ENCODE measurements at places on chromosomes 4 and X.
A peak's percentile ranks its signal among the peaks of the same experiment; 100 is the strongest.

DNA sequence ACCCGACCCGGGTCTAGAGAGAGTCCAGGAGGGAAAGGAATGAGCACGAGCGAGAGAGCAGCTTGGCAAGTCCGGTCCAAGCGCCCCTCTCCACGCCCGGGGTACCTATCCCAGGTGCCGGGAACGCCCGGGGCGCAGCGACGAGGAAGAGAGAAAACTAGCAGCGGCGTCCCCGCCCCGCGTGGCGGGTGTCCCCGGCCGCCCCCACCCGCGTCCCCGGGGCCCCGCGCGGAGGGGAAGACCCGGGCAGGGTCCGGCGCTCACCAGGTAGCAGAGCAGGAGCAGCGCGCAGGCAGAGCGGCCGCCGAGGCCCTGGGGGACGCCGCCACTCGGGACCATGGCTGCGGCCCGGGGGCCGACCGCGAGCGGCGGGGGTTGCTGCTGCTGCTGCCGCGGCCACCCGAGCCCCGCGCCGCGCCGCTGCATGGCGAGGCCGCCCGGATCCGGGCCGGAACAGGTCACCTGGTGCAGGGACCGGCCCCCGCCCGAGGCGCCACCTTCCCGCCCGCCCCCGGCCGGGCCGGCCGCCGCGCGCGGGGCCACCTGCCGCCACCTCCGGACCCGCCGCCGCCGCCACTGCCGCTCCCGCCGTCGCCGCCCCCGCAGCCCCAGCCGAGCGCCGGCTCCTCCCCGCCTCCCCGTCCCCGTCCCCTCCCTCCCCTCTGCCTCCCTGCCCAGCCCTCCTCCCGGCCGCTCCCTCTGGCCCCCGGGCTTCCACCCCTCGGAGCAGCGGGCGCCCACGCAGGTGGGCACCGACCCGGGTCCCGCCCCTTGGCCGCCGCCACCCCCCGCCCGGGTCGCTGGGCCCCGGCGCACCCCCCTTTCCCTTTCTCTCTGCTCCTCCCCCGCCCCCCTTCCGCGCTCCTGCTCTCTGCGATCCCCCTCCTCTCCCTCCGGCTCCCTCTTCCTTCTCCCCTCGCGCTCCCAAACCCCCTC, at the start of gene SEL1L3:
Gene SEL1L3, minus strand, starts transcription at position 578 of the 936 bp plus-strand sequence. Its CDS starts 152 bp downstream, at position 426.
- DNase-seq: peak; percentile 36

DNA sequence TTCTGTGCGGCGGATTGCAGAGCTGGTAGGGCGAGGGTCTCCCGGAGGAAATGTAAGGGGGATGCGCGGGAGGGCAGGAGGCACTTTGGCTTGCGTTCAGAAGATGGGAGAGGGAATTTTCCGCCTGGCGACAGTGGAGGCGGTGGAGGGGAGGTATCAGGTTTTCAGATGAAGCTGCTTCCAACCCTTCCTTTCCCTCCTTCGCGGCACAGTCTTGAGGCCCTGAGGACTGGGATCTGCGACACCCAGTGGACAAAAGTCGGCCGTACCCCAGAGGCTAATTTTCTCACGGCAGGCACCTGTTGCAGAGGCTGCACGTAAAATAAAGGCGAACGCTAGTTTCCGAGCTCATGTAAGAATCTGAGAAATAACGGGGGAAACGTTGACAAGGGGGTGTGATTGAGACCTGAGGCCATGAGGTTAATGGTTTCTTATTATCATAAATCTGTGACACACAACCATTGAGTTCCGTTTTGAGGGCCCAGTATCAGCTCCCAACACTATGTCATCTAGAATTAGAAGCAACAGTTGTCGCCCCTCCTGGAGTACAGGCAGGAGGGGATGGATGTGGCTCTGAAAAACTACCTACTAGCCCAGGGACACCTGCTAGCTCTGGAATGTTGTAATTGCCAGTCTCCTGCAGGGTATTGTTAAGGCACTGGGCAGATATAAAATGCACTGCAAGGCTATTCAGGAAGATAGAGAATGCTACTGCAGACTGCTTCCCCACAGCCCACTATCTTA, 1.1 kb downstream of the ZCCHC18 start:
- peak; percentile 27 for DNase-seq

- no peak for DNase-seq
These were observed 52.4 kb downstream of the HPGDS start for GRCh38 chr4:94290245-94290644.

DNA sequence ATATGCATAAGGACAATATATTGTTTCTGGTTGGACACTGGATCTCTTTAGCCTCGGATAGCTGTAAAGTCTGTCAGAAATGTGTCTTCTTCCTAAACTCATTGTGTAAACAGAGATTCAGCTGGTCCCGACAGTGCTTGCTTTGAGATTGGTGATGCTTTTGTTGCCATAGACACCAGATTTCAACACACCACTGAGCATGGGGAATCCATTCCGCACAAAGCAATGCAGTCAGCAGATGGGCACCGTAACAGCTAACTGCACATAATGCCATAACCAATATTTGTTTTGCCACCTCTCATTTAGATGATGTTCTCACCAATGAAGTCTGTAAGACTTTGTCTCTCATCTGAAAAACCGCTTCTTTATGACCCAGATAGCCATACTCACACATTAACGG, 33.3 kb upstream of the FAM47C start:
- DNase-seq: no peak

GRCh38 chr4:11564021-11564420, 135.3 kb upstream of the HS3ST1 start:
- no peak for DNase-seq

- DNase-seq: no peak
These were observed 217.5 kb downstream of the VEGFC start for GRCh38 chr4:176575141-176575730.

Data from T follicular helper cell (primary cell).